ENCODE measurements at places on chromosomes 13 and 19. TPM values are rescaled to one million over a fixed set of nuclear protein-coding genes. Genes with fewer than 3 reads are reported as not detected.

DNA sequence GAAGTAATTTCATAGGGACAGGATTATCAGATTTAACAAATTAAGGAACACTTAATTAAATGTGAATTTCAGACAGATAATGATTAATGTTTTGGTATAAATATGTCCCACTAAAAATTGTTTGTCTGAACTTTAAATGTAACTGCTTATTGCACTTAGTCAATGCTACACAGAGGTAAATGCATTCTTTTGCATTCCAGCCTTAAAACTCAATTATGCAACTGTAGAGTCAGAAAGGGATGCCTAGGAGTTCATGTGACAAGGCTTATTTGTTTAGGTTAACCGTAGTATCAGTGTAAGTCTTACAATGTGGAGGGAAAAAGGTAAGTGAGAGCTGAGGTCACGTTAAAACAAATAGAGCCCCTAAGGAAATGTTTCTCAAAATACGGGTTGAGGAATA lies 347.2 kb upstream of the ARGLU1 start:
- DNase-seq, result no peak

- no peak for DNase-seq
These were observed 97.9 kb downstream of the GGACT start for GRCh38 chr13:100490692-100491091.

DNA sequence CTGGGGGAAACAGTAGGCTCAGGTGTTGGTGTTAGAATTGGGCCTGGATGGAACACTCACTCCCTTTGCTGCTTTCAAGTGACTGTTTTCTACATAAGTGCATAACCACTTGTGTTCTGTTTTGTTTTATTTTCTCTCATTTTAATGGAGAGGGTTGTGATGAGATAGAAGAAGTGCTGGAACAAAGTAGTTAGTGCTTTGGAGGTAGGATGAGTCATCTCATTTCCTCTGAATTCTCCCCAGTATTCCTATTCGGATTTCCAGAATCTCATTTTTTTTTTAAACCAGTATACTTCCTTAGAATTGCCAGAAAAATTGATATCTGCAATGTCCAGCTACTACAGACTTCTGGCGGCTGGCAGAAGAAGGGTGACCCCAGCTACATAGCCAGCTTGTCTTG lies 575.9 kb downstream of the MYO16 start:
- DNase-seq, result no peak

- DNase-seq, result no peak
These were observed 17.6 kb downstream of the ELL start for GRCh38 chr19:18503971-18504885.

GRCh38 chr13:108315273-108315672 lies 45.8 kb downstream of the TNFSF13B start:
- DNase-seq, result no peak

GRCh38 chr19:674282-675151 lies 1.7 kb upstream of the FSTL3 start:
- DNase-seq, result no peak

DNA sequence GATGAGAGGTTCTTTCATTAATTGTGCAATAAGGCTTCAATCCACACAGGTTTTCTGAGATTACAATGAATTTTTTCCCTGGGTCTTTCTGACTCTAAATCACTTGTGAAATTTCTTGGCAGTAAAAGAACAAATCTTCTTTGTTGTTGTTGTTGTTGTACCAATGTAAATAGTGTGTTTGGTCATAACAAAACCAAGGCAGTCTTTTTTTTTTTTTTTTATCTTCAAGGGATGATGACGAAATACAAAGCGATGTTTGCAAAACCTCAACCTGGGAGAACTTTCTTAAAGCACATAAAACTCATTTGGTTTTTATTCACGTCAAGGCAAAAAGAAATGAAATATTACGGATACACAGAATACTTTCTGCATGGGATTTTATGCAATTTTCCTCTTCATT lies 462.0 kb downstream of the LIG4 start:
- DNase-seq, result no peak

- no peak for DNase-seq
These were observed 34.0 kb upstream of the SPACA7 start for GRCh38 chr13:112341976-112342735.

DNA sequence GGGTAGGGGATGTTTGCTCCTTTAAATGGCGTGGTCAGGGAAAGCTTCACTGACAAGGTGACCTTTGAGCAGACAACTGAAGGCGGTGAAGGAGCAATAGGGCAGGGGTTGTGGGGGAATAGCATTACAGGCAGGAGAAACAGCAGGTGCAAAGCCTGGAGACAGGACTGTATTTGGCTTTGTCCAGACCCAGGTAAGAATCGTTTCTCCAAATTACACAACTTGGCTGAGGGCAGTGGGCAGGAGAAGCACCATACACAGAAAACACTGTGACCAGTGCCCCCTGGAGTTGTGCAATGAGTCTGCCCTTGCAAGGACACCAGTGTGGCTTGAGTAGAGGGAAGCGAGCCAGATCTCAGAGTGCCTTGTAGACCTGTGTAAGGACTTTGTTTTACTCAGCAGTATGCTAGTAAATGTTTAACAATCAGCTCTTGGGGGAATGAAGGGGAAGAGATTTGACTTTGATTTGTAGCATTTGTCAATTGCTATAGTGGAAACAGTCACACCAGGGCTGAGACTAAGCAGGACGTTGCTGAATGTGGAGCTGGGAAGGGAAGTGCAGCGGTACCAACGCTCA lies 360.0 kb downstream of the DCT start:
- DNase-seq, result no peak

The KRTDAP gene
- polyA plus RNA-seq, result 0.48 TPM
